ENCODE measurements at places on chromosomes 3 and 15. TPM values are rescaled to one million over a fixed set of nuclear protein-coding genes. Genes with fewer than 3 reads are reported as not detected.

The IQSEC1 gene
- polyA plus RNA-seq = 15.0 TPM

The SV2B gene
- 2.7 TPM for polyA plus RNA-seq

The SEMA3F gene
- 8.8 TPM for polyA plus RNA-seq

The KIF15 gene
- polyA plus RNA-seq = 0.16 TPM

The PLA2G4E gene
- 0.05 TPM for polyA plus RNA-seq

The SLC27A2 gene
- 2.3 TPM for polyA plus RNA-seq

The KNG1 gene
- 0.14 TPM for polyA plus RNA-seq

The MESP2 gene
- 0.12 TPM for polyA plus RNA-seq

The TTLL13 gene
- 1.3 TPM for polyA plus RNA-seq

The PTPRG gene
- 2.8 TPM for polyA plus RNA-seq

The CCDC191 gene
- 5.1 TPM for polyA plus RNA-seq

The ANKUB1 gene
- polyA plus RNA-seq = not detected

The GOLGA8G gene
- polyA plus RNA-seq = not detected

The USP13 gene
- polyA plus RNA-seq = 1.1 TPM

The FAM3D gene
- polyA plus RNA-seq = 0.68 TPM

Data from pancreas (tissue), 10 donors.